Tibial nerve (tissue), 4 donors: ENCODE measurements at places on chromosomes 6 and 20. TPM values are rescaled to one million over a fixed set of nuclear protein-coding genes. Genes with fewer than 3 reads are reported as not detected.
A peak's percentile ranks its signal among the peaks of the same experiment; 100 is the strongest.

PCK1 gene
- total RNA-seq, result 131 TPM

HCK gene
- total RNA-seq, result 10.5 TPM

ACTR5 gene
- 18.6 TPM for total RNA-seq

MATN4 gene
- not detected for total RNA-seq

DDO gene
- total RNA-seq, result 1.5 TPM

PRL gene
- not detected for total RNA-seq

RAE1 gene
- total RNA-seq, result 12.6 TPM

FAM184A gene
- total RNA-seq, result 5.7 TPM

SASH1 gene
- 132 TPM for total RNA-seq

DNA sequence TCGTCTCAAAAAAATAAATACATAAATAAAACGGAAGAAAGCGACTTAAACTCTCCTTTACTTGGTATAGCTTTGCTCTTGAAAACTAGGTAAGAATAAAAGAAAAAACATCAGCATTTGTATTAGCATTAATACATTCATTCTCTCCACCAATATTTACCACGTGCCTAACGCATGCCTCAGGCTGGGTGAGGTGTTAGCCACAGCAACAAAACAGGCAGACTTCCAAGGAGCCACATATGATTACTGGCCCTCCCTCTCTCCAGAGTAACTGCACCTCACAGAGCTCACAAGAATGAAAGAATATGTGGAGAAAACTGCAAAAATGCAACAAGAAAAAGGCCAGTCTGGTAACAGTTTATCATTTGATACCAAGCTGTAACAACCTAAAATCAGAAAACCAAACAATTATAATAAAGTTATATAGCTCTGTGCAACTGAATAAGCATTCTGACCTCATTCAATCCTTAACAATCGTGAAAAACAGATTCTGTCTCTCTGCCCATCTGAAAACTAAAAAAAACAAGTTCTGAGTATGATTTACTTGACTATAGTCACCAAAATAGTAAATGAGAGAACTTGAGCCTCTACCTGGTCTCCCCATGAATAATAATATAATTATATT, 5.2 kb downstream of the NAPB start:
- DNase-seq, result no peak
- no peak overlapping the region for H3K27ac ChIP-seq
- no peak overlapping the region for H3K4me3 ChIP-seq
- no peaks in the 10 kb centered on the region for H3K27me3 ChIP-seq
- H3K36me3 ChIP-seq, result no peaks in the 10 kb centered on the region

GRCh38 chr6:43269273-43270007, 26.2 kb downstream of the TTBK1 start:
- H3K4me1 ChIP-seq, result no peaks in the 10 kb centered on the region
- no peaks in the 10 kb centered on the region for H3K27me3 ChIP-seq
- peak overlapping the region; percentile 67 for H3K27ac ChIP-seq
- no peak for DNase-seq
- peak overlapping the region; percentile 28 for H3K4me3 ChIP-seq
- H3K36me3 ChIP-seq, result no peaks in the 10 kb centered on the region

GRCh38 chr6:73123632-73124329, 101.5 kb downstream of the KHDC1L start:
- H3K4me1 ChIP-seq, result no peaks in the 10 kb centered on the region
- DNase-seq, result no peak
- no peak overlapping the region for H3K27ac ChIP-seq
- no peak overlapping the region for H3K4me3 ChIP-seq

DNA sequence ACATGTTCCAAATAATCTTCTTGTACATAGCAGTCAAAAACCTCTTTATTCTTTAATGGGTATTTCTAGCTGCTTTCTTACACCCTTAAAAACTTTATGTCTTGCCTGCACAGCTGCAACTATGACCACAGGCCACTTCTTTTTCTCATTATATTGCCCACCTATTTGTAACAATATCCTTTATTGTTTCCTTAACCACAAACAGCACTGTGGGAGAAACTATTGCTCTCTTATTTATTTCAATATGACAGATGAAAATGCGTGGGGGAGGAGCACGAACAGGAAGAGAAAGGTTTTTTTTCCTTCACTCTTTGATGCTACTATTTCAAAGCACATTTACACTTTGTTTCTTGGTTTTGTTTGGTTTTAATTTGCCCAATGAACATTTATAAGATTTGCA, 253.5 kb downstream of the GJA1 start:
- no peak for DNase-seq
- no peak overlapping the region for H3K27ac ChIP-seq
- no peak overlapping the region for H3K4me3 ChIP-seq
- H3K36me3 ChIP-seq, result no peaks in the 10 kb centered on the region

DNA sequence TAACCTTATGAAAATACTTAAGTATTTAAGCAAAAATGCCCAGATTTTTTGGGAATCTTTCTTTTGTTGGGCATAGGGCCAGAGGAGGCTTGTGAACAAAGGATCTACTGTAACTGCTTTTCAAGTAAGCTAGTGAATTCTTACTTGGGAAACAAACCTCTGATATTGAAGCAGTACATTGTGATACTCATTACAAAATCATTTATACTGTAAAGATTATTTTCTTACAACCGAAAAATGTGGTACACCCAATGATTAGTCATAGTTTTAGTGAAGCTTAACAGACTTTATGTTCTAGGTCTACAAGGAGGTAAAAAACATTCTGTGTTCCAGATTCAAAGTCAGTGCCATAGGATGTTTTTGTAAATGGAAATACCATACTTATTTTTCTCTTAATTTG, 272.9 kb upstream of the KCNQ5 start:
- H3K4me1 ChIP-seq, result no peaks in the 10 kb centered on the region
- DNase-seq, result no peak

DNA sequence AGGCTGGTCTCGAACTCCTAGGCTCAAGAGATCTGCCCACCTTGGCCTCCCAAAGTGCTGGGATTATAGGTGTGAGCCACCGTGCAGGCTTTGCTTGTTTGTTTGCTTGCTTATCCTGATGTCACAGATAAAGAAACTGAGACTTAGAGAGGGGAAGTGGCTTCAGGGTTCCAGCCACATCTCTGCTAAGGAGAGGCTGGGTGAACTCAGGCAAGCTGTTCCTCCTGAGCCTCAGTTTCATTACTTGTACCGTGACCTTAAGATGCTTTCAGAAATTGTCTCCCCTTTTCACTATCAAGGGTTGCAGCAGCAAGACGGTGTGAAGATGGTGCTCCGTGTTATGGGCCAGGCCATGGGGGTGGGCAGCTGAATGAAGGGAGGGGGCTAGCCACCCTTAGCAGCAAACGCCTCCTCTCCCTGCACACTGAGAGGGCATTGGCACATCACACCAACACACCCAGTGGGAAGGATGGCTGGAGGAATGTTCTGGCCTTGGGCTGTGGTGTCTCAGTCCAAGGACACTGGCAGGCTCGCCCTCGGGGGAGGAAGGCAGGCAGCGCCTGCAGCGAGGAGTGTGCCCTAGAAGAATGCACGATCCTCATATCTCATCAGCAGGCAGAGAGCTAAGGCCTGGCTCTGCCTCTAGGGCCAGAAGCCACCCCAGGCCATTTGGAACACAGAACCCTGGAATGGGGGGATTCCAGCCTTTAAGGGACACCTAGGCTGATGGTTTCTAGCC, 48.2 kb upstream of the TLDC2 start:
- no peak overlapping the region for H3K4me3 ChIP-seq
- no peak overlapping the region for H3K27ac ChIP-seq
- H3K27me3 ChIP-seq, result no peaks in the 10 kb centered on the region
- DNase-seq, result no peak
- H3K36me3 ChIP-seq, result no peaks in the 10 kb centered on the region
- H3K4me1 ChIP-seq, result peaks cover 33% of the 10 kb centered on the region

GRCh38 chr20:56487216-56487615, 18.8 kb downstream of the RTF2 start:
- no peak for DNase-seq
- H3K4me3 ChIP-seq, result no peak overlapping the region
- no peaks in the 10 kb centered on the region for H3K4me1 ChIP-seq
- no peaks in the 10 kb centered on the region for H3K27me3 ChIP-seq
- no peak overlapping the region for H3K27ac ChIP-seq

- no peaks in the 10 kb centered on the region for H3K4me1 ChIP-seq
- no peak for DNase-seq
- H3K27ac ChIP-seq, result no peak overlapping the region
These were observed 8.2 kb upstream of the SLC2A12 start for GRCh38 chr6:134060491-134061106.

DNA sequence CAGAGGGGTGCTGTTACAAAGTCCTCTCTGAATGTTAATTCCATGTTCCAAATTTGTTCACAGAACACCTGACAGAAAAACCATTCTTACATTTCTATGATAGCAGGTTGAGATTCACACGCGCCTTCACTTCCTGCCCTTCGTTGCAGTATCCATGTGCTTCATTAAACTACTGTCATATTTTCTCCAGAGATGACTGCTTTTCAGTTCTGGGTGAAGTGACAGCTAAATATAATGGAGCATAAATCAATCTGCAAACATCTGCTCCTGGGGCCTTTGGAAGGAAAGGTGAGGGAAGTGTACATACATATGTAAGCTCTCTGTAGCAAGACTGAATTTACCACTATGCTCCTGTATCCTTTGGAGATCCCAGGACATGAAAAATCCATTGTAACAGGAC, 750.2 kb downstream of the HDGFL1 start:
- H3K36me3 ChIP-seq, result no peaks in the 10 kb centered on the region
- no peaks in the 10 kb centered on the region for H3K4me1 ChIP-seq
- H3K27ac ChIP-seq, result no peak overlapping the region
- H3K27me3 ChIP-seq, result no peaks in the 10 kb centered on the region
- no peak for DNase-seq

DNA sequence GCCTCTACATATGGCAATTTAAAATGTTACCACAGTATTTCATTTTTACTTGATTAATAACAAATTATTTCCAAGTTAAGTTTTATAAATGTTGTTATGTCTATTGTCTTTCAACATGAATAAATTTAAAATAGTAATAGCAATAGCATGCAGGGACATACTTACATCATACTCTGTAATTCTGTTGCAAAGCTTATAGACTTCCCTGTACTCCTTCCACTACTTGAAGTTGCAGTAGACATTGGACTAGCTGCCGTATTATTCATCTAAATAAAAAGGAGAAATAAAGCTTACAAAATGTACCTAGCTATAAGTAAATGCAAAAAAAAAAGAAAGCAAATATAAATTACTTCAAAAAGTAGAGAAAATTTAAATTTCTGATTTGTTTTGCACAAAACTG, 12.7 kb downstream of the SUPT3H start:
- H3K27me3 ChIP-seq, result no peaks in the 10 kb centered on the region
- no peaks in the 10 kb centered on the region for H3K36me3 ChIP-seq
- no peaks in the 10 kb centered on the region for H3K4me1 ChIP-seq
- DNase-seq, result no peak

DNA sequence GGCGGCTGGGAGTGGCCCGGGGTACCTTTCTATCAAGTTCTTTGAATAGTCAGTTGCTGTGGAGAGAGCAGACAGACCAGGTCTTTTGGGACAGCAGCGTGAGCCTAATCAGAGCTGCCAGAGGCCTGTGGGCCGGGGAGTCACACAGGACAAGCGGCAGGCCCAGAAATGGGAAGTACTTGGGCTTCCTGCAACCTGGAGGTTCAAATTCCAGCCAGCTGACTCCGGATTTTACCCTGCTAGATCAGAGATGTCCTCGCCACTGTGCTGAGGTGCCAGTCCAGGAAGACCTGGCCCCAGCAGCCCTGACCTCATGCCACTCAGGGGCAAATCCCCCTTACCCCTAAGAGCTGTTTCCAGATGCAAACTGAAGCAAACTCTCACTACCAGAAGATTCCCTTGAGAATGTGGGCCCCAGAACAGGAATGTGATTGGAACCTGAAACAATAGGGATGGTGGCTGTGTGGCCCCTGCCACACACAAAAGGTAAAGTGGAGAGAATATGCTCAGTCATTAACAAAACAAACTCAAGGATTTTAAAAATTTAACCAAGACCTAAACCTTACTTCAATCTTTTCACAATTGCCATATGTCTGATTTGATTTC, 9.7 kb downstream of the BEND3 start:
- no peaks in the 10 kb centered on the region for H3K27me3 ChIP-seq
- DNase-seq, result no peak
- no peak overlapping the region for H3K27ac ChIP-seq
- H3K4me1 ChIP-seq, result no peaks in the 10 kb centered on the region
- H3K4me3 ChIP-seq, result no peak overlapping the region

- peaks cover 100% of the 10 kb centered on the region for H3K4me1 ChIP-seq
- H3K36me3 ChIP-seq, result no peaks in the 10 kb centered on the region
- H3K27me3 ChIP-seq, result no peaks in the 10 kb centered on the region
- no peak overlapping the region for H3K4me3 ChIP-seq
These were observed 93.7 kb downstream of the TCP11 start for GRCh38 chr6:35047265-35048011.

DNA sequence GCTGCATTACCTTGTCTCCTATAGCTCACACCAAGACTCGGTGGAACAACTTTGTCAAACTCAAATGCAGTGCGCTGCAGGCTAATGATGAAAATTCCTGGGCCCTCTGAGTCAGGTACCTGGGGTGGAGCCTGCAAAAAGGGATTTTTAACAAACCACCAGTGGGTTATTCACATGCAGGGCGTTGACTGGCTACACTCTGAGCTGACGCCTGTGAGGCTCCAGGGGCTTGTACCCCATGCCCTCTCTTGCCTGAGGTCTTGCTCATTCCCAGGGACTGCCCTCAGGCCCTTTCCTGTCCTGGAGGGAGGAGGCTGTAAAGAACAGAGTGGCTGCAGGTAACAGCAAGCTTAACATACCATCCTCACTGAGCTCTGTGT, 9.2 kb downstream of the GTSF1L start:
- H3K36me3 ChIP-seq, result no peaks in the 10 kb centered on the region
- H3K27ac ChIP-seq, result no peak overlapping the region
- no peaks in the 10 kb centered on the region for H3K4me1 ChIP-seq
- no peak for DNase-seq
- no peaks in the 10 kb centered on the region for H3K27me3 ChIP-seq

- DNase-seq, result no peak
- H3K27ac ChIP-seq, result no peak overlapping the region
- no peaks in the 10 kb centered on the region for H3K36me3 ChIP-seq
- H3K4me1 ChIP-seq, result no peaks in the 10 kb centered on the region
- H3K27me3 ChIP-seq, result no peaks in the 10 kb centered on the region
These were observed 169.0 kb downstream of the TBC1D7 start for GRCh38 chr6:13159300-13159699.

GRCh38 chr20:25051386-25052155, 6.4 kb downstream of the ACSS1 start:
- H3K27ac ChIP-seq, result no peak overlapping the region
- no peaks in the 10 kb centered on the region for H3K27me3 ChIP-seq

DNA sequence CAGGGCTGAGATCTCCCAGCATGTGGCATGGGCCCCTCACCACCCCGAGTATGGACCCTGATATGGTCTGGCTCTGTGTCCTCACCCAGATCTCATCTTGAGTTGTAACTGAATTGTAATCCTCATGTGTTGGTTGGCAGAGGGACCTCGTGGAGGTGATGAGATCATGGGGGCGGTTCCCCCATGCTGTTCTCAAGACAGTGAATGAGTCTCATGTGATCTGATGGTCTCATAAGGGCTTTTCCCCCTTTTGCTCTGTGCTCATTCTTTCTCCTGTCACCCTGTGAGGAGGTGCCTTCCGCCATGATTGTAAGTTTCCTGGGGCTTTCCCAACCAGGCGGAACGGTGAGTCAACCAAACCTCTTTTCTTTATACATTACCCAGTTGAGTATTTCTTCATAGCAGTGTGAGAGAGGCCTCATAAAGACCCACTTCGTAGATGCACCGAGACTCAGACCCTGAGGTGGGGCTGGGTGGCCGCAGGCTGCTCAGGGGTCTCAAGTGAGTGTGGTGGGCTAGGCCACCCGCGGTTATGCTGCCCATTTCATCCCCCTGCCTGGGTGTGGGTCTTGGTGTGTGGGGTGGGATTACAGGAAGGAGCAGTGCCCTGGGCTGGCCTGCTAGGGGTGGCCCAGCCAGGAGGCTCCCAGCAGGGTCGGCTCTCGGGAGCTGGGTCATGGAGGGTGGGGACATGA, 26.2 kb upstream of the GATA5 start:
- no peak for DNase-seq
- H3K4me3 ChIP-seq, result no peak overlapping the region
- peaks cover 15% of the 10 kb centered on the region for H3K27me3 ChIP-seq
- no peaks in the 10 kb centered on the region for H3K36me3 ChIP-seq
